ENCODE measurements at places on chromosomes 16 and 17.
A peak's percentile ranks its signal among the peaks of the same experiment; 100 is the strongest.

- no peak for DNase-seq
Observed at GRCh38 chr16:5516115-5516514, 418.5 kb upstream of the EEF2KMT start.

GRCh38 chr17:869086-869485, 86.9 kb downstream of the MRM3 start:
- no peak for DNase-seq

GRCh38 chr17:45022655-45023339, 28.6 kb downstream of the DCAKD start:
- DNase-seq = peak; percentile 58

GRCh38 chr17:56870081-56870651, 36.2 kb downstream of the DGKE start:
- no peak for DNase-seq

DNA sequence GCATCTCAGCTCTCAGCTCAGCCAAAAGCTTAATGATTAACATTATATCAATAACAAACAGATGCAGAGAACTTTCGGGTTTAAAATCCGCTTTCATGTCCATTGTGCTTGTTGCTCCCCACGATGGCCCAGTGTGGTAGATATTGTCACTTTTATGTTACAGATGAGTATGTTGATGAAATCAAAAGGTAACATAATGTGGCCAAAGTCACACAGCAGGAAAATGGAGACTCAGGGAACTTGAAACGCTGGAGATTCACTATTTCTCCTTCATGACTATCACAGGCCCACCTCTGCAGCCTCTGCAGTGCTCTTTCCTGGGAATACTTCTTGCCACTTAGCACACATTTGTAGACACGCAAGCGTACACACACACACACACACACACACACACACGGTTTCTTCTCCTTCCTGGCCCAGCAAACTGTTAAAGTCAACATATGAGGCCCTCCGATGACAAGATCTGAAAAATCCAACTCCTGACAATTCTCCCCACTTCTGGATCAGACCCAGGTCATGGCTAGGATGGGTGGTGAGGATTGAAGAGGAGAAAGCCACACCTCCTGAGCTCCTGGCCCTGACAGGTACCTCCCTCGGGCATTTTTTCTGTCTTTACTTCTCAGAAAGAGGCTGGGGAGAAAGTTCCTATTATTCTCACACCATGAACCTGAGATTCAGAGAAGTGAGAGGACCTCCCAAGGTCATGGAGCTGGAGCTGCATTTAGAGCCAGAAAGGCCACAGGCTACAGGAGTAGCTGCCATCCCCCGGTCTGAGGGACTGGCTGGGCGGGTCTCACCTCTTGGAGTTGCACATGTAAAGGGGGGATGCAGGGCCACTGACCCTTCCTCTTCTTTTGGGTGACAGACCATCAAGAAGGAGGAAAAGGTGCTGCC, 9.7 kb downstream of the DRC7 start:
- no peak for DNase-seq

GRCh38 chr16:13961099-13961811, 41.3 kb downstream of the ERCC4 start:
- DNase-seq = no peak

GRCh38 chr16:46808997-46809396, 22.0 kb downstream of the C16orf87 start:
- DNase-seq = no peak

- no peak for DNase-seq
Observed at GRCh38 chr17:47763913-47764582, 31.0 kb downstream of the TBX21 start.

- DNase-seq = no peak
Observed at GRCh38 chr16:12570046-12570618, 233.6 kb downstream of the CPPED1 start.

DNA sequence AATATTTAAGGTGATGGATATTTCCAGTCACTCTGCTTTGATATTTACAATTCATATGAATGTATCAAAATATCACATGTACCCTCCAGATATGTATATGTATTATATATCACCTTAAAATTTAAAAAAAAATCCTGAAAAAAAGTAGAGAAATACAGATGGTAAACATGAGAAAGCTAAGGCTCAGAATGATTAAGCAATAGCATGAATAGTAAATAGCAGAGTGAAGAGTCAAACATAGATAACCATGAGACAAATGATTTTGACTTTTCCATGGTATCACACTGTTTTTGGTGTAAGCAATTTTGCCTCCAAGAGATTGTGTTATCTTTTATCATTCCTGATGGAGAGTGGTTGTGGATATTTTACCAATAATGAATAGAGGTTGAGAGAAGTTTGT, 868.8 kb downstream of the CDH11 start:
- DNase-seq = no peak

DNA sequence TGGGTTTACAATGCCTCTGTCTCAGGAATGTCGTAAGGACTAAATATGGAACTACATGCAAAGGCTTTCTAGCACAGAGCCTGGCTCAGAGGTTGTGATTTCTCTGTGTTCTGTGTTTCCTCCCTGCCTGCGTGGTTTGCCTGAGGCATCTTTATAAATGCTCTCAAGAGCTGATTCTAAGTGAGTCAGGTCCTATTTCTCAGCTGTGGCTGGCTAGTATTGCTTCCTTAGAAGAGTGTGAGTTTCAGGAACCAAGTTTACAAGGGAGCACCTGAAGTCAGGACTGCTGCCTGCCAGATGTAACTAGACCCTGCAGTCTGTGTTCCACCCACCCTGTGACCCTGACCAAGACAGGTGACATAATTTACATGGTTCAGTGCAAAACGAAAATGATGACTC, 8.0 kb upstream of the CCL1 start:
- DNase-seq = no peak

DNA sequence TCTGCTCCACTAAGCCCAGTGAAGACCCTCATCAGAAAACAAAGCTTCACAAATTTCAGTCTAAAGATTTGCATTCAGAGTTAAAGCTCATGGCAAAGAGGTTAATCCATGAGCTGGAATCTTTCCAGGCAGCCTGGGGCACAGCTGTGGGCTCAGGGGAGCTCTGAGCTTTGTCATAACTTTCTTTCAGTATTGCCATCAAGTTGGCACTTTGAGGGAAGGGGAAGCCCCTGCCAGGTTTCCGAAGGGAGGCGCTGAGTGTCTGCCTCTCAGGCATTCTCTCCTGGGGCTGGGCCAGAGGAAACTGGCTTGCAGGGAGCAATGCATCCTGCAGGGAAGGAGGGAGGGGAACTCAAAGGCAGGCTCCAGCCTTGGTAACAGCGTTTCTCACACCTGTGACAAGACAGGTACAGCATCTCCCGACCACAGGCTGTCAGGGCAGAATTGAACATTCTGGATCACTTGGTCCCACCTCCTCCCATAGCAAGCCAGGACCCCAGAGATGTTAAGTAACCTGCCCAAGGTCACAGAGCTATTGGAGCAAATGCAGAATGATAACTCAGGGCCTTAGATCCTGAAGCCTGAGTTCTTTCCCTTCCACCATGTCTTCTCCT, 3.9 kb downstream of the LPO start:
- DNase-seq = no peak
